NCI-H748 treated with DMSO at 0.1 percent for 48 hours (cell line): ENCODE measurements at places on chromosomes 7 and 10.
A peak's percentile ranks its signal among the peaks of the same experiment; 100 is the strongest.

DNA sequence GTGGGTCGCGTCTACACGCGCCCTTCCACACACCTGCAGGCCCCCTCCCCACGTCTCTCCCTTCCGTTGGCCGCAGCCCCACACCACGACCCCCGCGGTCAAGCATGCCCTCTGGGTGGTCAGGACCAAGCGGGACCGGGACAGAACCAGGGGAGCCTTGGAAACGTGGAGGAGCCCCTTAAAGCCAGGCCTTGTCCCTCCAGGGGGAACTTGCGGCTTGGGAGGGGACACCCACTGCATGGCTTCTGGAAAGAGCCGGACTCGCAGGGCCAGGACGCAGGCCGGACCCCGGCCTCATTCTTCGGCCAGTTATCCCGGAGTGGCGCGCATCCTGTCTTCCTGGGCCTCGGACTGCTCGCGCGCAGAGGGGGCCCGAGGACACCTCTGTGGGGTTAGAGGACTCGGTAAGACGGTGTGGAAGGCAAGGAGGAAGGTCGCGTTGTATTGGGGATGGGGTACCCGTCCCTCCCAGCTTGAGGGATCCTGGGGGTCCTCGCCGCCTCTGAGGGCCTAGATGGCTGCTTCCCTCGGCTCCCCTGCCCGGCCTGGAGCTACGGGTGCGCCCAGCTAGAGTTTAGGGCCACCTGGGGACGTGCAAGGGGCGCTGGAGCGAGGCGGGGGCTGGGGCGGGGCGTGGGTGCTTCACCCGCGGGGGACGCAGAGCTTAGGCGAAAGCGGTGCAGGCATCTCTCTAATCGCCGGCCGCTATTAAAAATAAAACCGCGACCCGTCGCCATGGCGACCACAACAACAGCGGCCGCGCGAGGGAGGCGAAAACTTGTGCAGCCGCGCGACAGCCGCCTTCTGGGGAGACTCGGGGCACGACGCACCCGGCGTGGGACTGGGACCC is 1.8 kb upstream of the PDGFA start:
- DNase-seq: peak; percentile 29

DNA sequence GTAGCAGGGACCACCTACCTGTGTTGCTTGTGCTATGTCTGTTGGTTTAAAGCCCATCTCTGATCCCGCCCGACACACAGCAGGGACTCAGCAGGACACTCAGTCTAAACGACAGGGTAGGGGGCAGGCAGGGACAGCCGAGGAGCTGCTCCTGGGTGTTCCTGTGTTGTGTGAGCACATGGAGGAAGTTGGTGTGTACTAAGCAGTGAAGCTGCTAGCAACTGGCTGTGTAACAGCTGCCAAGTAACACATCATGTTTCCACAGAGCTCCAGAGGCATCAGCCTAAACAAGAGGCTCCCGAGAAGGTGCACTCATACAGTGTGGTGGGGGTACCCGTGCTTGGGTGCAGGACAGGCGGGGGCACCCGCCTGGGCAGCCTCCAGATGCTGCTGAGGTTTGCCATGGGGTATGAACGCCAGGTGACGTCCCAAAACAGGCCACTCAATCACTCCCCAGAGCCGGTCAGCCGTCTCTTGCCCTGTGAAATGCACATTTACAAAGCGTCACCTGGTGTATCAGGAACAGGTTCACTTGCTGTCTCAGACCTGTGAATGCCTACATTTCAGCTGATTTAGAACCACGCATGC is 59.6 kb downstream of the PTPRN2 start:
- DNase-seq: no peak

DNA sequence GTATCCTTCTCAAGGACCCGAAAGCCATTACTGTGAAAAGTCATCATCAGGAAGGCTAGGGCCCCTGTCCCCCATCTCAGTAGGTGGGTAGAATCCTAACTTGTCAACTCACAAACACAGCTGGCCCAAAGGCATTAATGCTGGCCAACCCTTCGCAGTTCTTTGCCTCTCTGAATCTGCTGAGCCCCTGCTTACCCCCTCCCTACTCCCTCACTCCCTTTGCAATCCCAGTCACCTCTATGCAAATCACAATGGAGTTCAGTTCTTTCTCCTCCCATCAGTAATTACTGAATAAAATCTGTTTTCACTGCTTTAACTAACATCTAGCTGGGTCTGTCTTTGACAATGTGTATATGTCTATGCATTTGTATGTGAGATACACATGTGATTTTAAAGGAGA is 38.1 kb upstream of the AOAH start:
- DNase-seq: no peak

DNA sequence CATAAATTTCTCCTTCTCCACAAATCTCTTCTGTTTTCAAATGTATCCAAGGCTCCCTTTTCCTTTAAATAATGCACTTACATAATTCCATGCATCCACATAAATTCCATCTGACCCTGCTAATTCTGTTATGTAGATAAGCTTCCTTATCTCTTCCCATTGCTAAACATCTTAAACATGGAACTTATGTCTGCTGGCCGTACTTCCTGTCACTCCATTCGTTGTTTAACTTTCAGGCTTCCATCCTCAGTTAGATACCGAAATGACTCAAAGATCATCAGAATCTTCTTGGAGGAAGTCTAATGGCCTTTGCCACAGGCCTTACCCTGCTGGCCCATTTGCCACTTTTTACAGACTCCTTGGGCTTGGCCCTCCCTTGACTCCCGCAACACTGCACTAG is 330.9 kb downstream of the GFRA1 start:
- DNase-seq: no peak

- DNase-seq: no peak
These were observed 61.0 kb upstream of the MKRN1 start for GRCh38 chr7:140540136-140540777.

DNA sequence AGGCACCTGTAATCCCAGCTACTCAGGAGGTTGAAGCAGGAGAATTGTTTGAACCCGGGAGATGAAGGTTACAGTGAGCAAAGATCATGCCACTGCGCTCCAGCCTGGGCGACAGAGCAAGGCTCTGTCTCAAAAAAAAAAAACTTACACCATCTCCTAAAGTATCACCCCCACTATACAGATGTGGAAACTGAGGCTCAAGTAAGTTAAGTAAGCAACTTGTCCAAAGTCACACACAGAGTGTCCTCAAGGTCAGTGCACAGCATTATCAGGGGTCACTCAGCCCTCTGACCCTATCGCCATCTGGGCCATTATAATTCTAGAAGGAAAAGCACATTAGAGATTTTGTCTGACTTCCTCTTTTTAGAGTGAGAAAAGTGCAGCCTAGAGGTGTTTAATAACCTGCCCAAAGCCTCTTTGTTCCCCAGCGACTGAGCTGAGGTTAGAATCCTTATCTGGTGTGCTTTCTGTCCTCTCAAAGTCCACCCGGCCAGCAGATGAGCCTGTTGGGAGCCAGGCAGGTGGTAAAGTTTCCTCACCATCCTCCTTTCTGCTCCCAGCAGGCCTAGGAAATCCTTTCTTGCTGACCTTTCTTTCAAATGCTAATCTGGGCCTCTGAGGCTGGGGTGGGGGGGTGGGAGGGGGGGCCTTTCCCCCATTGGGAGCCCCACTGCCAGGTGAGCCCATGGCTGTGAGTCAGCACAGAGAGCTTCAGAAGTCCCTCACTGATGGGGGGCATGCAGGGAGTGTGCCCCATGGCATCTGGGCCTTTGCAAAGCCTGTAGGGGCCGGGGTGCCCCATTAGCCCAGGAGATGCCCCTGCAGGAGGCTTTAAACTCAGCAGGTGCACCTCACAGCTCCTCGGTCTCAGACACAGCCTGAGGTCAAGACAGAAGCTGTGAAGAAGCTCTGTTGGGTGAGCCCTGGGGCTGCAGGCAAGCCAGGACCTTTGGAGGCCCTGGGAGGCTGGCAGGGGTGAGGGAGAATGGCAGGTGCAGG is 12.0 kb upstream of the KCNMA1 start:
- DNase-seq: no peak

DNA sequence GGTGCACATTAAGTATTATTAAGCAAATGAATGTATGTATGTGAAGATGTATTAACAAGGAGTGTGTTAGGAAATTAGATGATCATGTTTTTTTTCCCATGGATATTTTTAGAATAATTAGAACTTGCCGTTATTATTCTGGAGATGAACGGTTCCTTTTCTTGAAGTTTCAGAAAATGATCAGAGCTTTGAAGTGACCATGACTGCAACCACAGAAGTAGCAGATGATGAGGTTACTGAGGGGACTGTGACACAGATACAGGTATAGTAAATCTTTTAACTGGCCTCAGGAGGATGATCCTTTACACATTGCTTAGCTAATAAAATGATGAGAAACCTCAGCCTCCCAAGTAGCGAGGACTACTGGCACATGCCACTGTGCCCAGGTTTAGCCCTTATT is 18.6 kb downstream of the DMTF1 start:
- DNase-seq: no peak

GRCh38 chr10:100696477-100696901 is 48.9 kb upstream of the PAX2 start:
- DNase-seq: no peak

- no peak for DNase-seq
These were observed 100.8 kb downstream of the CUBN start for GRCh38 chr10:17028798-17029197.

DNA sequence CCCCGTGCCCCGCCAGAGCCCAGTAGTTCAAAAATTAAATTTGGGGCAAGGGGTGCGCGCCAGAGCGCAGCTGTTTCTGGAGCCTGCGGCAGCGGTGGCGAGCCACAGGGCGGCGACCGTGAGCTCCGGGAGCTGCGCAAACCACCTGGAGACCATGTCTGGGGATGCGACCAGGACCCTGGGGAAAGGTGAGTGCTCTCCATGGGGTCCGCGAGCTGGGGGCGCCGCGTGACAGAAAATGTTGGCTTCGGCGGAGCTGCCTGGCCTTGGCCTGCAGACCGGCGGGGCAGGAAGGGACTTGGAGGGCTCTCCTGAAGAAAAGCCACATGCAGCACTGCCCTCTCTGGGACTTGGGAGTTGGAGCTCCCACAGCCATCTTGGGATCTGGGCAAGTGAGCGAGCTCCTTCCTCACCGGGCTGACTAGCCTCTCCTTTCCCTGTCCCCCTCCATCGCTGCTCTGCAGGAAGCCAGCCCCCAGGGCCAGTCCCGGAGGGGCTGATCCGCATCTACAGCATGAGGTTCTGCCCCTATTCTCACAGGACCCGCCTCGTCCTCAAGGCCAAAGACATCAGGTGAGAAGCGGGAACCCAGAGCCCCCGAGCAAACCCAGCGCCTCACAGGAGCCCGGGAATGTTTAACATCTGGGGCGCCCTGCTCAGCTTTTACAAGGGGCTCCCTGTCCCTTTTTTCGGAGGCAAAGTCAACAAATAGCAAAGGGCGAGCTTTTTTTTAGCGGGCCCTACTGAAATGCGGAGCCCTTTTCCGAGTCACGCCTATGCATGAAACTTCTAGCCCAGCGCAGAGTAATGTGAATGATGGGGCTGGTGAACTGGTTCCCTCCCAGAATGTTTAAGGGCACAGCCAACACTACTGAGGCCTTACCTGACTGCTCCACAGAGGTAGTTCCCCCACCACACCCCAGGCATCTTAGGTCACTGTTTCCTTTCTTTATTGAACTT is 6.1 kb downstream of the GSTO2 start:
- DNase-seq: no peak

GRCh38 chr10:49309691-49310411 is 10.9 kb downstream of the C10orf71 start:
- no peak for DNase-seq

DNA sequence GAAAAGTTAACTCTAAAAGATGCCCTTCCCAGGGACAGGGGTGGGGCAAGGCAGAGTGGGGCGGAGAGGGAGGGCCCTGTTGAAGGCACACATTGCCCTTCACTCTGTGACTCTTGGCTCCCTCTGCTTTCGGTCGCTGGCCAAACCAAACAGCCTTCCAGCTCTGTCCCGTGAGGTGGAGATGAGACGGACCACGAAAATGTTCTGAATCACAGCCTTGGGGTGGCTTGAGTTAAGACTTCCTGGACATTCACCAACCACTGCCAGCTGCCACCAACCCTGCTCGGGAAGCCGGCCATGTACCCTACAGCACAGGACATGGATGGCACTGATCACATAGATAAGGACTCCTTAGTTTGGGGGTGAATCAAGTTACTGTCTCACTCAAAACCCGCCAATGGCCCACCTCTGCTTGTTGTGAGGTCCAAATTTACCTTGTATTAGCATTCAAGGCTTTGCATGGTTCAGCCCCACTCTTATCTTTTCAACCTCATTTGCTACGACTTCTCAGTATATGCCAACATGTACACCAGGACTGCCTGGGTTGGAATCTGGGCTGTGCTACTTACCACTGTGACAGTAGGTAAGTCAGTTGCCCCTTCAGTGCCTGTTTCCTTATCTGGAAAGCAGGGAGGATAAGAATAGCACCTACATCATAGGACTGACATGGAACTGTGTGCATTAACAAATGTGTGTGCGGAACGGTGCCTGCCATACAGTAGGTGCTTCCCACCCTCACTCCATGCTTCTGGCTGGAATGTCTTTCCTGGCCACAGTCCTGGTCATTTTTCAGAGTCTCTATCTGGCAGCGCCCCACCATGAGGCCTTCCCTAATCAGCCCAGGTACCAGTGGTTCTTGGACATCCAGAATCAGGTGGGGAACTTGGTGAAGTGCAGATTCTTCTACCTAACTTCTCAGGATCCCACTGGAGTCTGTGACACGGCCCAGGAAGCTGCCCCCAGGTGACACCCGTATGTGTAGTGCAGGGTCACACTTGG is 28.0 kb downstream of the ITPRIP start:
- no peak for DNase-seq

GRCh38 chr7:114979388-114979787 is 57.5 kb downstream of the MDFIC start:
- no peak for DNase-seq

DNA sequence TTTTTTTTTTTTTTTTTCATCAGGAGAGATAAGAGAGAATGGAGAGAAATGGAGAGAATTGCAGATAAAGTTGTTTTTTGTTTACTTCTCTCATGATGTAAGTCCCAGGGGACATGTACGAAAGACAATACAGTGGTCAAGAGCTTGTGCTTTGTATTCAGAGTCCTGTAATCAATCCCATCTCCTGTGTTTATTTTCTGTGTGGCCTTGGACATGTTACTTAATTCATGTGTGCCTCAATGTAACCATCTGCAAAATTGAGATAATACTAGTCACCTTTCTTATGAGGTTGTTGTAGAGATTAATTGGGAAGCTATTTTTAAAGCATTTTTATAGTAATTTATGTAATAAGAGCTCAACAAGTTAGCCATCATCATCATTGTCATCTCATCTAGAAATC is 117.5 kb downstream of the CDK14 start:
- DNase-seq: no peak

- no peak for DNase-seq
These were observed 81.0 kb downstream of the PPP1R3C start for GRCh38 chr10:91551856-91552255.

DNA sequence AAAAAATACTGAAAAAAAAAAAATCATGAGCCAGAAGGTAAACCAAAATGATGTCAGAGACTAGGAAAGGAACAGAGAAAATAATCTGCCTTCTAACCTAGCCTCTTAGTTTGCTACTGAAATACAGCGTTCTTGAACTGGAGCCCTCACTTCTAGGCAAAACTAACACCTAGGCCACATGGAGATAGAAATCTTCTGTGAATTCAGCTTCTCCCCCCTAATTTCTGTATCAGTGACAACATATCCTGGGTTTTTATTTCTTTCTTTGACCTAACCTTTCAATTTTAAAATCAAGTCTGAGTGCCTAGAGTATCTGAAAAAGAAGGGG is 100.1 kb upstream of the GLCCI1 start:
- DNase-seq: no peak
